ENCODE measurements at places on chromosomes 4 and X.

GRCh38 chr4:105858466-105859040 is 36.7 kb upstream of the NPNT start:
- no peak for DNase-seq

- DNase-seq, result no peak
These were observed 18.6 kb downstream of the SEC24D start for GRCh38 chr4:118817178-118817930.

DNA sequence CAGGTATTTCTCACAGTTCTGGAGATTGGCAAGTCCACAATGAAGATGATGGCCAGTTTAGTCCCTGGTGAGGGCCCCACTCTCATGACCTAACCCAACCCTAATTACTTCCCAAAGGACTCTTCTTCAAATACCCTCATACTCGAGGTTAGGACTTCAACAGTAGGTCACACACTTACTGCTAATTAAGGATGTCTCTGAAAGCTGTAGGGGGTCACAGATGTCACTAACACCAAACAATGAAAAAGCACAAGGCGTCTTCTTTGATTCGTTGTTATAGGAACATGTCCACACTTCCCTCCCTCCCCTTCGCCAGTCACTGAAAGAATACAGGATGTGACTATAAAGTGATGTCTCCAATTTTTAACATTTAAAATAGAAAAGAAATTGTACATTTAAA is 309.7 kb downstream of the PACRGL start:
- DNase-seq, result no peak

GRCh38 chr4:165006456-165006855 is 25.3 kb upstream of the TRIM60 start:
- peak; percentile 2 for DNase-seq

All from hindlimb muscle (tissue), 1 donor.